ENCODE measurements at places on chromosomes 2 and 18.

GRCh38 chr2:97716695-97717612 is 3.6 kb downstream of the ZAP70 start:
- no peak for DNase-seq

- DNase-seq: no peak
Observed at GRCh38 chr2:9908639-9909038, 42.9 kb upstream of the GRHL1 start.

GRCh38 chr18:72848503-72849237 is 19.1 kb downstream of the NETO1 start:
- no peak for DNase-seq

DNA sequence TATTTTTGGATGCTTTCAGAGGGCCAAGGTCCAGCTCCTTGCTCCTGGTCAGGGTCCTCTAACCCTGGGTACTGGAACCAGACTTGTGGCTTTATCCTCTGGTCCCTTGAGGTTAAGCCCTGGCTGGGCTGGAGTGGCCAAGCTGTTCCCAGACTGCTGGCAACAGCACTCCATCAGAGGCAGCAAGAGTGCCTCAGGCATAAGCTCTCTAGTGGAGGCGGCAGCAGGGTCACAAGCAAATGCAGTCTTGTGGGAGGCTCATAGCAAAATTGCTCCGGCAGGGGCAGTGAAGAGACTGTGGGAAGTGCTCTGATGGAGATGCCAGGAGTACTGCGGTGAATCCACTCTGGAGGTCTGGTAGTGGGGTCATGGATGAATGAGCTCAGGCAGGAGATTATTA is 128.9 kb upstream of the OTOS start:
- no peak for DNase-seq

- DNase-seq: no peak
Observed at GRCh38 chr2:171173087-171173486, 12.4 kb upstream of the TLK1 start.

- no peak for DNase-seq
Observed at GRCh38 chr2:136818839-136819238, 53.5 kb downstream of the THSD7B start.

- DNase-seq: no peak
Observed at GRCh38 chr18:12321333-12321732, 13.3 kb downstream of the TUBB6 start.

- no peak for DNase-seq
Observed at GRCh38 chr2:173353556-173353955, 1.1 kb upstream of the CDCA7 start.

GRCh38 chr2:184524551-184525382 is 73.6 kb upstream of the ZNF804A start:
- DNase-seq: no peak

DNA sequence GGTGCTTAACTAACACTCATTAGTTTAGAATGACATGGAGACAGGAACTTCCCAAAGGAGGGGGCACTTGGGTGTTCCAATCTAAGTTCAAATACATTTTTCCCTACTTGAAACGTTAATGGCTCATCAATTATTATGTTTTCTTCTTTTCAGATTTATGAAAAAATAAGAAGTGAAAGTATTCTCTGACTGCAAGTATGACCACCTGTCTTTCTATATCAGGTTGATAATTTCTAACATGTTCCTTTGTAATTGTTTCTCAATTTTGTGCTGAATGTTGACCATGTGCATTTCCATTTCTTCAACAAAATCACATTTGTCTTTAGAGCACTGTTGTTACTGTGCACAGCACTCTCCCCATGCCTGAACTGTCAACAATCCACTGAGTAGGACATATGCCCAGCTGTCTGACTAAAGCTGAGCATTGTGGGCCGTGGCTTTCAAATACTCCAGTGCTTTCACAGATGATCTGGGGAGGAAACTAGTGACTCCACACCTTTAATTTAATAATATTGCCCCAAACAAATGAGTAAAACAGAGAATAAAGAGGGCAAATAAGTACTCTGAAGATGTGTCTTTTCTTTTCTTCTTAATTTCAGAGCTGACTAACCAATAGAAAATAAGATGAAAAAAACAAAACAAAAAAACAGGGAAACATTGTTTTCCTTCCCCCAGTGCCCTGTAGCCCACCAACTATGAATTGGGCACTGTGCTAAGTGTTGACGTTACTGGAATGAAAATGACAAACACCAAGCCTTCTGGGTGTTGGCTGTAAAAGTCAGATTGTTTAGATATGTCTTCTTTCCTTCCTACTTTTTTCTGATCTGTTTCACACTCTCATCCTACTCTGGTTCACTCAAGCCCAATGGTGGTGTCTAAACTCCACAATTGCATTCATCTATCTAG is 16.0 kb downstream of the LANCL1 start:
- DNase-seq: no peak

DNA sequence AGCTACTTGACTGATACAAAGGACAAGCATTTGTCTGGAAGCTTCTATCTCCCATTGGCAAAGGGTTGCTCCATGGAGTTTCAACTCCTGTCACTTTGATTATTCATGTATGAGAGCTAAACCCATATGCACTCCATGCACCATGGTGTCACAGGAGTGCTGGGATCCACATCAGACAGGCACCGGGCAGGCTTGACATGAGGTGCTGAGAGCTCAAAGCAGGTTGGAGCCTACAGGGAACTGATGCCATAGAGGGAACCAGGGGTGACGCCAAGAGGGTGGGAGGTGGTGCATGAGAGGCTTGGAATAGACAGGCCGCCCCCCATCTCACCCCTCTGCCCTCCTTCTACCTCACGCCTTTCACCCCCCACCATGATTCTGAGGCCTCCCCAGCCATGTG is 199.8 kb upstream of the CCDC68 start:
- DNase-seq: no peak

GRCh38 chr18:26406324-26406723 is 142.0 kb downstream of the KCTD1 start:
- no peak for DNase-seq

DNA sequence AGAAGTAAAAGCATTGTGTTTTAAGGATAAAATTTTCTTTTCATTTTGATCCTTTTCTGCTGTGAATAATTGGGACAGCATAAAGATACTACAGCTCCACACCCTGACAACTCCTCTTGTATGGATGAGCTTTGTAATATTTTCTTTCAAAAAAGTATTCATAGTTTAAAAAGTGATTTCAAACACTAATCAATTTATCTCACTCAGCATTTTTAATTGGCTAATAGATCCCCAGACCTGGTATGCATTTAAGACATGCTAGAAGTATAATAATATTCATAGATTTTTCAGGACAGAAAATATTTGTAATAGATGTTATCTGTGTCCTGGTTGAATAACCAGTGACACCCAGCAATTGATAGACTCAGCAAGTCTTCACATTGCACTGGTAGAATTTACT is 510.7 kb downstream of the RIT2 start:
- DNase-seq: no peak

GRCh38 chr18:8516371-8517250 is 92.6 kb upstream of the RAB12 start:
- DNase-seq: no peak

DNA sequence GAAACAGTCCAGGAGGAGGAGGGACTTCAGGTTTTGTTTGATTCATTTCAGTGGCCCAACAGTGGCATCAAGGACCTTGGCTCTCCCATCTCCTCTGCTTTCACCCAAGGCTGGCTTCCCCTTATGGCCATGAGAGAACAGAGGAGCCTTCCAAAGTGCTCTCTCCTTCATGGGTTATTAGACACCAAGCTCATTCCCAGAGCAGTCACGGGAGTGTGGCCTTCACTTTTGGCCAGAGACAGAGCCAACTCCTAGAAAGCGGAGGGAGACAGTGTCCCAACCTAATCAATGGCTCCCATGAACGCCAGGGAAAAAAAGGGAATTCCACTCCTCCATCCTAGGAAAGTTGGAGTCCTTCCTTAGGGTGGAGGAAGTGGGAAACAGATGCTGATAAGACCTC is 871 bp upstream of the DUSP28 start:
- no peak for DNase-seq

GRCh38 chr2:76985387-76986136 is 536.6 kb downstream of the LRRTM4 start:
- no peak for DNase-seq

DNA sequence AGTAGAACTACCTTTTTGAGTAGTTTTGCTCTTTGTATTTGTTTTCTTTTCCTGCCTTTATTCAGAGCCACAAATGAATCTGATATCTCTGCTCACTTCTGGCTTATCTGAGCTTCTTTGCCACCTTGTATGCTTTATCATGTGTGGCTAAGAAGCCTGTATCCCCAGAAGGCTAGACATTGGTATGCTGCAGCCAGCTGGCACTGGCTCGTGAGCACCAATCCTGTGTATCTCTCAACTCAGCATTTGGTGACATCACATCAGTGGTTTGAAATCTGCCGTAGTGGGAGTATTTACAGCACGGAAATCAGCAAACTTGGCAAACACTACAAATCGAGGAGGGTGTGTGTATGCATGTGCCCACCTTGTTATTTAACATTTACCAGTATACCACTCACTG is 183.7 kb upstream of the LHCGR start:
- DNase-seq: no peak

- peak; percentile 33 for DNase-seq
Observed at GRCh38 chr2:64655018-64655664, 1.4 kb upstream of the SERTAD2 start.

GRCh38 chr2:119069781-119070180 is 88.8 kb downstream of the C1QL2 start:
- DNase-seq: no peak

DNA sequence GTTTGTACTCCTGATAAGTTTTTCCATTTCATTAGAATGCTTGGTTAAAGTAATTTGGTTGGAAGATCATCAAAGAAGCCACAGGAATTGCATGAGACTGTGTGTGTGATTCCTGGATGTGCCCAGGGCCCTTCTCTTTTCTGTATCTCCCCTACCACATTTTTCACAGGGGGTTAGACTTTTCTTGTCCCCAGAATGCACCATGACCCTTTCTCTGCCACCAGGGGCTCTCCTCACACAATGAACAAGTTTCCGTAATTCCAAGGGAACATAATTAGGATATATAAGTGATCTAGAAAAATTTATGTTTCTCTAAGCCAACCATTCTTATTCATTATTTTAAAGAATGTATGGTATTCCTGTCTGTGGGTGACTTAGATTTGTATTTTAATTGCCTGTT is 291.8 kb downstream of the NEDD4L start:
- DNase-seq: no peak

GRCh38 chr2:217459680-217460405 is 543.0 kb downstream of the TNS1 start:
- no peak for DNase-seq

- DNase-seq: peak; percentile 46
Observed at GRCh38 chr2:65228263-65228750, 676 bp downstream of the ACTR2 start.

- no peak for DNase-seq
Observed at GRCh38 chr18:27661320-27662018, 476.4 kb upstream of the CHST9 start.

- DNase-seq: no peak
Observed at GRCh38 chr2:215826838-215827441, 186.4 kb downstream of the MREG start.

- peak; percentile 54 for DNase-seq
Observed at GRCh38 chr2:127355407-127356008, 32.3 kb downstream of the MAP3K2 start.

DNA sequence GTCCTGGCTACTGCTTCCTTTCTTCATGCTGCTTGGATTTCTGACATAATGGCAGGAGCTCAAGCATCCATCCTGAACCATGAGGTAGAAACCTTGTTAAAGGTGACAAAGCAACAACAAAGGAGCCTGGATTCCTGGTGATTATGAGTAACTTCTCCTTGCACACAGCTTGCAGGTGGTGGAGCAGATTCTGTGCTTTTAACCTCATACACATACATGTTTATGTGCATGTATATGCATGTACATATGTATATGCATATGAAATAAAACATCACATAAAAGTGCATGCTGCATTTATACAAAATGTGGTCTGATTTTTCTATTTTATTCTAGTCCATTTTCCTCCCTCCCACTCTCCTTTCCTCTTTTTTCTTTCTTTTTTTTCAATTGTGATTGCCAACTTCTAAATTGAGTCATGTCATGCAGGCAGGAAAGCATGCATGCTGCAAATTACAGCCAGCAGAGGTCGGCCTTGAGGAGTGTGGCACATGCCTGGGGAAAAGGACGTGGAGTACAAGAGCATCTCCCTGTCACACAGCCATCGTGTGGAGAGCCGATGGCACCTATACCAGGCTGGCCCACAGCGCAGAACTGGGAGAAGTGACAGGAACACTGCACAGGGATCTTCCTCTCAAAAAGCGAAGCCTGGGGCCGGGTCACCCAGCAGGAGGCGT is 17.9 kb downstream of the LCT start:
- peak; percentile 5 for DNase-seq

DNA sequence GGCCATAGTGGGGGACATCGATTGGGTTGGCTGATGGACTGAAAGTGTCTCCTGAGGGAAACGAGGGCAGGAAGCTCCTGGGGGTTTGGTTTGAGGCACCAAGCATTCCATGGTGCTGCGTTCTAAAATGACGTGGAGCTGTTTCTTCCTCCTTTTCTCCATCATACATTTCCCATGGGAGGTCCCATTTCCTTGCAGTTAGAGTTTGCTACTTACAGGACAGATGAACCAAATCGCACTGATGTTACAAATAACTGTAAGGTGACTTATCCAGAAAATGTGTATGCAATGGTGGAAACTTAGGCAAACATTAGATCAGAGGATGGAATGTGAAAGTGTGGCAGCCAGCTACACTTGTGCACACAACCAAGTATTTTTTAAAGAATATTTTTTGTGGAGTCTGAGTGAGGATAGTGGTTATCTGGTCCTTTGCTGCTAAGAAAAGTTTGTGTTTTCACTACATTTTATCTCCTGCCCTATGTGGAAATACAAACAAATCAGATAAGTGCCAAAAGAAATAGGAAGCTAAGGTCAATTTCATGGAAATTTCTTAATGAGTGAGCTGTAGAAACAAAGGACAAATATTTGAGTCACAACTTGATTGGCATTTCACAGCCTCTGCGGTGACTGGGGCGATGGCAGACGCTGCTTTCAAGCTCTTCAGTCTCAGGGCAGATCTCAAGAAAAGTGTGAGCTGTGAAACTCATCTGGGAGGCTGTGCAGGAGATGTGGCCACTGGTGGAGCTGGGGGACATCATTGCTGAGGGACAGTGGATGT is 256.2 kb downstream of the TSN start:
- no peak for DNase-seq

DNA sequence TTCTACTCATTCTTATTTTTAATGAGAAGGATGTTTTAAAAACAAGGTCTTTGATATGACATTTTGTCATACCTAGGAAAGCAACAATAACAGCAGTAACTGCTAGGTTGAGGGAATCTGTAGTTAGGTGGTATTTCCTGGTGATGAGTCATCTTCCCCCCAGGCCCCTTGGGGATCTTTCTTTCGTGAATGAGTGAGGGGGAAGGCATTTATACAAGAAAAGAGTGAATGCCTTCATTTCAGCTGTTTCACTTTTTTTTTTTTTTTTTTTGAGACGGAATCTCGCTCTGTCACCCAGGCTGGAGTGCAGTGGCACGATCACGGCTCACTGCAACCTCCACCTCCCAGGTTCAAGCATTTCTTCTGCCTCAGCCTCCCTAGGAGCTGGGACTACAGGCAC is 108.6 kb downstream of the MAP4K4 start:
- DNase-seq: no peak

All from CD4-positive, alpha-beta T cell treated with Interleukin-1 beta for 1 hour (primary cell).